Activated naive CD8-positive, alpha-beta T cell treated with anti-CD3 and anti-CD28 coated beads for 36 hours (primary cell): ENCODE measurements at places on chromosomes 3 and 15. TPM values are rescaled to one million over a fixed set of nuclear protein-coding genes. Genes with fewer than 3 reads are reported as not detected.

The RFT1 gene
- 49.3 TPM for total RNA-seq

The MYO9A gene
- 19.1 TPM for total RNA-seq

The UBA3 gene
- 64.1 TPM for total RNA-seq

The CYP1A2 gene
- not detected for total RNA-seq

The ANKRD63 gene
- not detected for total RNA-seq

The FLNB gene
- 27.4 TPM for total RNA-seq

The UPK1B gene
- not detected for total RNA-seq

The CCDC13 gene
- total RNA-seq, result 0.49 TPM

The LTK gene
- not detected for total RNA-seq
